ENCODE measurements at places on chromosomes 6 and 20. TPM values are rescaled to one million over a fixed set of nuclear protein-coding genes. Genes with fewer than 3 reads are reported as not detected.
A peak's percentile ranks its signal among the peaks of the same experiment; 100 is the strongest.

- peak; percentile 46 for DNase-seq
Observed at GRCh38 chr20:15895560-15896084, 677.6 kb downstream of the KIF16B start.

DNA sequence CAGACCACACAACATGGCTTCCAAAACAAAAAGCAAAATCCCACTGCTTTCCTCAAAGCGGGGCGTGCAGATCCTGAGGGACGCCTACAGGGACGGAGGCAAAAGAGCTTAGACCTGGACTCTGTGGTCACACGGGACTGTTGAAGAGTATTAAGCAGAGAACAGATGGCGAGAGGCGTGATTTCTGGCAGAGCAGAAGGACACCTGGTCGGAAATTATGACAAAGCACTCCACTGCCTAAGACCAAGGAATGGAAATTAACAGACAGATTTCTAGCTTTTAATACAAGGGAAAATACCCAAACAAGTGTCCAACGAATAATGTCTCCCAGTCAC lies 15.4 kb downstream of the CST7 start:
- DNase-seq: no peak

GRCh38 chr20:43379239-43379917 lies 78.3 kb upstream of the SRSF6 start:
- no peak for DNase-seq

- no peak for DNase-seq
Observed at GRCh38 chr6:149820506-149820905, 43.7 kb downstream of the LRP11 start.

- DNase-seq: peak; percentile 53
Observed at GRCh38 chr6:32967151-32968091, 973 bp upstream of the BRD2 start.

- no peak for DNase-seq
Observed at GRCh38 chr20:21559305-21559704, 45.4 kb upstream of the NKX2-2 start.

- no peak for DNase-seq
Observed at GRCh38 chr6:14397518-14397901, 279.9 kb downstream of the CD83 start.

GRCh38 chr6:7249946-7250643 lies 62.9 kb downstream of the SSR1 start:
- DNase-seq: no peak

DNA sequence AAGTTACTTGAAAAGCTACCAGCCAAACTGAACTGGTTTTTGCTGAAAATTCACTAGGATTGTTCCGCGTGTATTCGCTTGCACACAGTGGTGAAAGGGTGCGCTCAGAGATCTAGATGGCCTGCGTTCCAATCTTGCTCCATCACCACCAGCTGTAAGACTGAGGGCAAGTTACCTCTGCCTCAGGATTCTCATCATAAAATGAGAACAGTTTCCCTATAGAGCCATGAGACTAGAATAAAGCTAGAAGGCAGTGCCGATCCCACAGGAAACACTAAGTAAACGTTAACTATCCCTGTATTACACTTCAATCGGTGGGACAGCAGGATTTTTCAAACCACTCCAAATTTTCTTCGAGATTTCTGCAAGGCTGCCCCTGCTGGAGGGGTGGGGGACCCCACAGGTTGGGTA lies 838 bp downstream of the AHCY start:
- DNase-seq: no peak

DNA sequence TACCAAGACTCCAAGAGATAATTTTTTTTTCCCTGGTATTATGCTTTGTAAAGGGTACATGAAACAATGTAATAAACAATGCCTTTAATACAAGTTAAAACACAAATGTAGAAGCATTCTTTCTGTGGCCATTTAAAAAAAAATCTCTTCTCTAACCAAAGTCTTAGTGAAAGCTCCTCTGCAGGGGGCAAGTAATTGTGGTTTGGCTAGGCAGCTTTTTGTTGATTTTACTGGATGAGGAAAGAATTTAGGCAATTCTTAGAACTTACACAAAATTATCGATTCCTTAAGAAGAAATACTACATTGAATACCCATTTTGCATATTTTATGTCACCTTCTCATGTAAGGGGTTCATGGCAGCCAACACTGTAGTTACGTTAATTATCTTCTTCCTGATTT lies 12.4 kb downstream of the TFB1M start:
- no peak for DNase-seq

- no peak for DNase-seq
Observed at GRCh38 chr6:1553562-1554083, 56.1 kb upstream of the FOXC1 start.

- no peak for DNase-seq
Observed at GRCh38 chr6:44558024-44558831, 170.7 kb downstream of the CDC5L start.

DNA sequence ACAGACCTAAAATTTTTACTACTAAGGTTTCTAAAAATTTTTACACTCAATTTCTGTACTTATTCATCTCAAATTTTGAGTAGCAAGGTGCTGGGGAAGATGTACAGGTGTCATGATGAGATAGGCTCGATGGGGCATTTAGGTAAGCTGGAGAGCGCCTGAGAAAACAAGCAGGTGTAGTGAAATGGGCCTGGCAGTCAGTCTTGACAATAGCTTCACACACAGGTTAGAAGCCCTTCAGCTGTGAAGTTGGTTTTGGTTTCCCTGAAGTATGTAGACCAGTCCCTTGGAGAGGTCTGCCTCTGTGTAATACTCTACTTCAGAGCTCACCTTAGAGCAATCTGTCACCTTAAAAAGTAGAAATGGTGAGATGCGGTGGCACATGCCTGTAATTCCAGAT lies 144.0 kb upstream of the SCGN start:
- DNase-seq: no peak

DNA sequence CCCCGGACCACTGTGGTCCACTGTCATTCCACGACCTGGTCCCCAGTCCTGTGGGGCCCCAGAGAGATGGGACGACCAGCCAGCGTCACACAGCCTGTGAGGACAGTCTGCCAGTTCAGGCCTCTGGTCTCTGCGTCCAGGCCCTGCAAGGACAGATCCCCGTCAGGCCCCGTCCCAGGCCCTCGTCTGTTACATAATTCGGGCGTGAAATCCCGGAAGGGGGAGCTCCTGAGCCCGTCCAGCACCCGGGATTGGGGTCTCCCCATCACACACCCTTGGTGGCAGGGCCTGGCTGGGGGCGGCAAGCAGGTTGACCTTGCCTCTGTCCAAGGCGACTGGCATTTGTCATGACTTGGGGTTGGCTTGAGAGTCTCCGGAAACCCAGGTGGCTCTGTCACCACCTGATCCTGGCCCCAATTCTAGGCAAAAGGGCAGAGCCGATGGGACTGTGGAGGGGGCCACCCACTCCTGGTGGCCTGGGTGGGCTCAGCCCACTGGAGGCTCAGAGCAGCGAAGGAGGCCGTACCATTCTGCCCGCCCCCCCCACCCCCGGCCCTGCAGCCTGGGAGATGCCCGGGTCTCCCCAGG lies 73.8 kb upstream of the GATA5 start:
- DNase-seq: no peak

DNA sequence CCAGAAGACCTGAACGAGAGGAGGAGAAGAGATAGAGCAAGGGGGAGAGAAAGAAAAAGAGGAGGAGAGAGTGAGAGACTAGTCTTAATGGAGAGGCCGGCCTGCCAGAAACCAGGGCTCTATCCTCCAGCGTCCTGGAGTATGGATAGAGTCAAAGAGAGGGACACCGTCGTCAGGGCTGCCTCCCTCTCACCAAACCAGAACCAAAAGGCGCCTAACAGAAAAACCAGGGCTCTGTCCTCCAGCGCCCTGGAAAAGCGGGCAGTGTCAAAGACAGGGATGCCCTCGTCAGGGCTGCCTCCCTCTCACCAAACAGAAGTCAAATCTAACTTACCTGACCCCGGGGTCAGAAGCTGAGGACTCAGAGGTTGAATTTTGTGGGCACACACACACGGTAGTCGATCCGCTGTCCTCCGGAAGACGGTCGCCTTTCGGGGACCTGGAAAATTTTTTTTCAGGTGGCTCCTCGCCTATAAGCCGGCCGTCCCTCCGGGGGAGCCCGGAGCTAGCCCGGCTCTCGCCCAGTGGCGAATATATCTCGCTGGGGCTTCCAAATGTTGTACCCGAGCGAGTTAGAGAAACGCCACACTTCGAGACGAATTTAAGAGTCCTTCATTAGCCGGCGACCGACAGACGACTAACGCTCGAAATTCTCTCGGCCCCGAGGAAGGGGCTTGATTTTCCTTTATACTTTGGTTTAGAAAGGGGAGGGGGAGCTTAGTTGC lies 148.2 kb downstream of the TRIM27 start:
- DNase-seq: no peak

The TCP11 gene
- not detected for total RNA-seq

The MYLK4 gene
- total RNA-seq: 0.38 TPM

The LRRC73 gene
- total RNA-seq: 0.55 TPM

The TBXT gene
- total RNA-seq: not detected

The MUC22 gene
- total RNA-seq: not detected

The ID4 gene
- total RNA-seq: not detected

The FGD2 gene
- total RNA-seq: 1.4 TPM

The DIDO1 gene
- 129 TPM for total RNA-seq
